ENCODE measurements at places on chromosomes 5 and 9.

- no peak for DNase-seq
Measured at GRCh38 chr5:72895758-72896157, 60.1 kb upstream of the FCHO2 start.

DNA sequence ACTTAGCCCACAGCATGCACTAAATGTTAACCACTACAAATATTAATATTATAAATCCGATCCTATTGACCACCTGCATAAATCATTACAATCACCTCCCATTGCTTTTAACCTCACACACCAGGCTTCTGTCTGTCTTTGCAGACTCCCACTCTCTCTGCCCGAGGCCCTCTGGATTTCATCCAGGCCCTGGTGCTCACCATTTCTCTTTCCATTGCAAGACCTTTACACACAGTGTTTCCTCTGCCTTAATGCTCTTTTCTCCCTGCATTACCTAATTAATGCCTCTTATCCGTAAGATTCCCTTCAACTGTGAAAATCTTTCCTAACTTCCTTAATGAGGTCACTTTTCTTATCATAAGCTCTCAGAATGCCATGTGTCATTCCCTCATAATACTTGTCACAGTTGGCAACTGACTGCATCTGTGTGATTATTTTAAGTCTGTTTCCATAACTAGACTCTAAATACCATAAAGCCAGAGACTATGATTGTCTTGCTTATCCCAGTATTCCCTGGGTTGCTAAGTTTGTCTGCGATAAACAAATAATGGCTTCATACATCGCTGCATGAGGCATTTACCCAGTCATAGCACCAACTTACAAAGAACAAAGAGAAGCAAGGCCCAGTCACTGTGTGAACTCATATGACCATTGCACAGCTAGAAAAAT, 155.1 kb downstream of the CCDC192 start:
- no peak for DNase-seq

DNA sequence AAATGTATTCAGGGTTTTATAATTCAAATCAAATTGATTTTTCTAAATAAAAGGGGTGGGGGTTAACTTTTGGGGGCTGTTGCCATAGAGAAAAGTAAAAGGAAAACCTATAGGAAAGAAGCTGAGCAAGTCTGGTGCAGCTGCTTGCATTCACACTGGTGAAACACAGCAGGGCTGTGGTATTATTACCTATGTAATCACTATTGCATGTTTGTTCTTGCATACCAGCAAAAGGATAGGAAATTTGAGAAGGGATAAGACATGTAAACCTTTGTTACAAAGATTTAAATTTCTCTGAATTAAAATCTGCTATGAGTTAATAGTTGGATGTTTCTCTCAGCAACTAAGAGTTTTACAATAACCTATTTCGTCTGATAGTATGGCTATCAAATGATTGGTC, 346.7 kb downstream of the EFNA5 start:
- DNase-seq = no peak

DNA sequence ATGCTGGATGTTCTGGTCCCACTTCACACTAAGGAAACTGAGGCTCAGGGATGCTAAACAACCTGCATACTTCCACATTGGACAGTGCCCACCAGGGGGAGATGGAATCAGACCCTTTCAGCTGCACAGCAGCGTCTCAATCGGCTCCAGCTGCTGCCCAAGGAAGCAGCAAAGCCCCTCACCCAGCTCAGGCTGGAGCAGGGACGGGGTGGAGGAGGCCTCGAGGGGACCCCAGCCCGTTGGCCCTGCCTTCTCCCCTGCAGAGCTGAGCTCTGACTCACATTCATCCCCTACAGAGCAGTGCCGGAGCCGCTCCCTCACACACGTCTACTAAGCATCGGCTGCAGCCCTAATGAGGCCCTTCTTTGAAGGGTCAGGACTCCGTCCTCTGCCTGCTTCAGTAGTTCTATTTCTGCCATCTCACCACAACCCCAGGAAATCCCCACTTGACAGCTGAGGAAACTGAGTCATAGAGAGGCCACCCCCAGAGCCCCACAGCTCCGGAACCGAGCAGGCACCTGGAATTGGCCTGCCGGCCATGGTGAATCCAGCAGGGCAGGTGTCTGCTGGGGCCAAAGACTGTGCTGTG, 21.5 kb upstream of the SUSD3 start:
- no peak for DNase-seq

DNA sequence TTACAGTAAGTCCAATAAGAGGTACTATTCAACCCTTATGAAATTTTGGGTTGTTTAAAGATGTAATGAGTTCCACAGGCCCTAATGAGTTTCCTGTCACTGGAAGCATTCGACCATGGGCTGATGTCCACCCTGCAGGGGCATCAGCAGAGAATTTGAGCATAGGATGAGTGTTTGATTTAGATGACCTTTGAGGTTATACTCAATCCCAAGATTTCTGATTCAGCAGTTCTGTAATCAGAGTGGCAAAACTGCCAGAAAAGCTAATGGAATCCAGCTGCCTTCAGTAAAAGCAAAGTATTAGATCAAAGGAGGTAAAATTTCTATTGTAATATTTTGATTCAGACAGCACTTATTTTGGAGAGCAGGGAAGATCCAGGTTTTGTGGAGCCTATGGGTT, 68.3 kb downstream of the COX7C start:
- DNase-seq = no peak

- no peak for DNase-seq
Measured at GRCh38 chr9:100222674-100223073, 123.6 kb downstream of the INVS start.

- DNase-seq = no peak
Measured at GRCh38 chr5:75023368-75024159, 28.8 kb downstream of the GCNT4 start.

GRCh38 chr9:124218438-124218982, 39.2 kb upstream of the NEK6 start:
- no peak for DNase-seq
